ENCODE measurements at places on chromosomes 7 and 10. TPM values are rescaled to one million over a fixed set of nuclear protein-coding genes. Genes with fewer than 3 reads are reported as not detected.

Gene IL2RA
- polyA plus RNA-seq: not detected

Gene SPDYE8
- polyA plus RNA-seq: 0.16 TPM

Gene ASZ1
- not detected for polyA plus RNA-seq

Gene SORBS1
- polyA plus RNA-seq: 26.6 TPM

Gene LARP4B
- 39.6 TPM for polyA plus RNA-seq

Gene CRTAC1
- polyA plus RNA-seq: 22.0 TPM

Measured in right renal cortex interstitium (tissue), 3 donors.